Sigmoid colon (tissue), 7 donors: ENCODE measurements at places on chromosomes 6 and 20. TPM values are rescaled to one million over a fixed set of nuclear protein-coding genes. Genes with fewer than 3 reads are reported as not detected.
A peak's percentile ranks its signal among the peaks of the same experiment; 100 is the strongest.

The CST2 gene
- total RNA-seq: not detected

GRCh38 chr20:23145281-23145700 lies 59.2 kb upstream of the CD93 start:
- no peak overlapping the region for H3K4me3 ChIP-seq
- peak; percentile 60 for DNase-seq
- peaks cover 10% of the 10 kb centered on the region for H3K4me1 ChIP-seq
- H3K36me3 ChIP-seq: no peaks in the 10 kb centered on the region
- H3K27me3 ChIP-seq: no peaks in the 10 kb centered on the region

- no peak overlapping the region for H3K27ac ChIP-seq
- H3K4me3 ChIP-seq: no peak overlapping the region
- DNase-seq: no peak
- H3K36me3 ChIP-seq: no peaks in the 10 kb centered on the region
- no peaks in the 10 kb centered on the region for H3K4me1 ChIP-seq
- H3K27me3 ChIP-seq: no peaks in the 10 kb centered on the region
These were observed 176.5 kb downstream of the COL12A1 start for GRCh38 chr6:75029333-75029732.

DNA sequence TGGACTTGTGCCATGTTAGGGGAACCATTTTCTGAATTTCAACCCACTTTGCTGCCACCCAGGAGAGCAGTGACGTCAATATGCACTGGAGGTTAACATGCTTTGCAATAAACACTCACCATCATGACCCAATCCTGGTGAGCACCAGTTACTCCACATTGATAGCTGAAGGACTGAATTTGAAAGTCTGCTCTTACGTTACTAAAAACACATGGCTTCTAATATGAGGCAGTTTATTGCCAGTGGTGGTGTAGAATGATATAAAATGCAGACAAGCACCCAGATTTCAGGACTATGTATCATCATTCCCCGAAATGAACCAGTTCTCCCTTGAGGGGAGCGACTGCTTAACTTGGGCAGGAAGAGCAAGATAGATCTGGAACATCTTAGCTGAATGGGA lies 23.8 kb downstream of the RFPL4B start:
- H3K4me1 ChIP-seq: no peaks in the 10 kb centered on the region
- DNase-seq: no peak
- H3K27me3 ChIP-seq: no peaks in the 10 kb centered on the region
- H3K27ac ChIP-seq: no peak overlapping the region
- no peaks in the 10 kb centered on the region for H3K36me3 ChIP-seq

DNA sequence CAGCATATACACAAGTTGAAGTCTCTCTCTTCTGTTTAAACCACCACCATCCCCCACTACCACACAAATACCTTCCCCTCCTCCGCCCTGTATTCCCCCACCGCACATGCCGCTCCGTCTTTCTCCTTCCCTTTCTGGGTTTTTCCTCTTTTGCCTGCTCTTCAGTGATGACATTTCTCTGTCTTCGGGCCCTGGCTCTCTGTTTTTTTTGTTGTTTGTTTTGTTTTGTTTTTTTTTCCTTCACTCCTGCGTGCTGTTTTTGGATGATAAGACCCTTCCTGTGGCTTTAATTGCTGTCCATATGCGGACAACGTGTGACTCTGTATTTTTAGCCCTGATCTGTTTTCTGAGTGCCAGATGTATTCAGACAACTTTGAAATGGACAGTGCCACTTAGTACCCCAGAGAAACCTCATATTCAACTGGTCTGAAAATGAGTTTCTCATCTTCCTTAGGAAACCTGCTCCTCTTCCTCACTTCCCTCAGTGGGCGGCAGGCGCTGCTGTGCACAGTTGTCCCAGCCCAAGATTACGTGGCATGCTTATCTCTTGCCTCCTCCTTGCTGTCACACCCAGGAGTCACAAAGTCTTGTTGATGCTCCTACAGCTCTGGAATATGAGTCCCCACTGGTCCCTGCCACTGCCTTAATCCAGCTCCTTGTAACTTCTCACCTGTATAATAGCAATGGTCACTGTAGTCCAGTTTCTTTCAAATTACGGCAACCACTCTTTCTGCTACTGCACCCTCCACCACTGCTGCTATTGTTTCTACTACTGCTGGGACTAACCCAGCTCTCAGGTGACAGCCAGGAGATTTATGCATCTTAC lies 8.2 kb downstream of the PPP1R14C start:
- H3K4me3 ChIP-seq: no peak overlapping the region
- no peak for DNase-seq
- H3K36me3 ChIP-seq: no peaks in the 10 kb centered on the region

The MMP24 gene
- total RNA-seq: 1.1 TPM

DNA sequence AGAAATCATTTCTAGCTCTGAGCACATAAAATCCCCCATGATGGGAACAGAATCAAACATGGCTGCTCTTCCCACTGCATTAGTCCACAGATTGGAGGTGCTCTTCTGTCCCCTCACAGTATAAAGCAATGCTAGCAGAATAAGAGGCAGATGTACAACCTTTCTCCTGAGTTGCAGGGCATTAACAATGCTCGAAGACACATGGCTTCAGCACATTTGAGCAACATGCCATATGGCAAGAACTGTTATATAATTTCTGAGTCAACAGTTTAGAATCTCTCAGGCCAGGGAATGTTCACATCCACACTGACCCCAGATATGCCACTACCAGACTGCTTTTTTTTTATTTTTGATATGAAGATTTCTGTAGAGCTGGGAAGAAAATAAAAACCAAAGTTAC lies 119.6 kb downstream of the KIF13A start:
- no peak for DNase-seq
- H3K27ac ChIP-seq: peak overlapping the region; percentile 68
- H3K27me3 ChIP-seq: no peaks in the 10 kb centered on the region
- no peak overlapping the region for H3K4me3 ChIP-seq
- no peaks in the 10 kb centered on the region for H3K36me3 ChIP-seq

GRCh38 chr20:24870881-24871280 lies 78.2 kb upstream of the CST7 start:
- no peak overlapping the region for H3K4me3 ChIP-seq
- DNase-seq: peak; percentile 41
- H3K27ac ChIP-seq: no peak overlapping the region
- H3K4me1 ChIP-seq: no peaks in the 10 kb centered on the region
- H3K36me3 ChIP-seq: no peaks in the 10 kb centered on the region

- DNase-seq: no peak
- no peak overlapping the region for H3K27ac ChIP-seq
- H3K36me3 ChIP-seq: no peaks in the 10 kb centered on the region
- no peaks in the 10 kb centered on the region for H3K4me1 ChIP-seq
These were observed 94.3 kb upstream of the BEND3 start for GRCh38 chr6:107209406-107210305.

DNA sequence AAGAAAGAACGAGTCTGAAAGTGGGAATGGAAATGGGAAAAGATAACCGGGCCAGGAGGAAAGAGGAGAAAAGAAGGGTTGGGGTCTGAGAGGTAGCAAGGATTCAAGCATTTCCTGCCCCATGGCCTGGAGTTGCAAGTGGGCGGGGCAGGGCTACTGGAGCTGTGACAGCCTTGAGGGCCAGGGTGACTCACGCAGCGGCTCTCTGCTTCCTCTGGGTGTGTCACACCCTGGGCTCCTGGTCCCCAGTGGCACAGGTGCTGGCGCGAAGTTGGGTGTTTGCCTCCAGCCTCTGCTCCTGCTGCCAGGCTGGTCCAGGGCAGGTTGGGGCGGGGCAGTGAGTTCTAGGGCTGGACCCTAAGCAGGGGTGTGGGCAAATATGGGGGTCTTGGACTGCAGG lies 3.3 kb upstream of the ULBP3 start:
- no peak for DNase-seq
- no peaks in the 10 kb centered on the region for H3K36me3 ChIP-seq
- H3K27ac ChIP-seq: no peak overlapping the region

GRCh38 chr20:41222296-41222695 lies 85.0 kb downstream of the PLCG1 start:
- DNase-seq: no peak
- peaks cover 26% of the 10 kb centered on the region for H3K4me1 ChIP-seq
- peak overlapping the region; percentile 58 for H3K27ac ChIP-seq

DNA sequence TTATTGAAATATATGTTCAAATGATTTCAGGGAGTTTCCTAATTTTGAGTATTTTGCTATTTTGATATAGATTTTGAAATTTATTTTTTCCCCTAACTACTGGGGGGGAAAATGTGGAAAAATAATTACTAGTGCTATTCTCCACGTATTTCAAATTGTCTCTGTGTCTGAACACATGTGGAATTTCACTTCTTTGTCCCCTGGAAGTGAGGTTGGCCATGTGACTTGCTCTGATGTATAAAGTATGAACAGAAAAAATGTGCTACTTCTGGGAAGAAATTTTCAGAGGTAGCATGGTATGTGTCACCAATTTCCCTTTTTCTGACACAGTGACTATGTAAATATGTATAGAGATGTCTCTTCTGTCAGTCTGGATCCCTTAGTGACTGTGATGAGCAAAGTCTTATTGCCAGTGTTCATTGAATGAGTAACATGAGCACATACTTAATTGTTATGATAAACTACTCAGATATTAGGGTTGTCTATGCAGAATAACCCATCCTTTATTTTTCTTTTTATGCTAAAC lies 215.4 kb upstream of the CCN2 start:
- no peak overlapping the region for H3K4me3 ChIP-seq
- H3K4me1 ChIP-seq: no peaks in the 10 kb centered on the region
- H3K36me3 ChIP-seq: no peaks in the 10 kb centered on the region
- no peak overlapping the region for H3K27ac ChIP-seq
- DNase-seq: no peak

- no peak overlapping the region for H3K4me3 ChIP-seq
- H3K36me3 ChIP-seq: no peaks in the 10 kb centered on the region
- DNase-seq: no peak
- no peak overlapping the region for H3K27ac ChIP-seq
These were observed 8.2 kb downstream of the DIDO1 start for GRCh38 chr20:62918147-62918546.

The MICA gene
- total RNA-seq: 27.3 TPM

GRCh38 chr6:52049252-52050050 lies 38.0 kb downstream of the PKHD1 start:
- no peak for DNase-seq
- H3K4me1 ChIP-seq: no peaks in the 10 kb centered on the region
- H3K27ac ChIP-seq: no peak overlapping the region
- H3K27me3 ChIP-seq: no peaks in the 10 kb centered on the region

The SDC4 gene
- 149 TPM for total RNA-seq

DNA sequence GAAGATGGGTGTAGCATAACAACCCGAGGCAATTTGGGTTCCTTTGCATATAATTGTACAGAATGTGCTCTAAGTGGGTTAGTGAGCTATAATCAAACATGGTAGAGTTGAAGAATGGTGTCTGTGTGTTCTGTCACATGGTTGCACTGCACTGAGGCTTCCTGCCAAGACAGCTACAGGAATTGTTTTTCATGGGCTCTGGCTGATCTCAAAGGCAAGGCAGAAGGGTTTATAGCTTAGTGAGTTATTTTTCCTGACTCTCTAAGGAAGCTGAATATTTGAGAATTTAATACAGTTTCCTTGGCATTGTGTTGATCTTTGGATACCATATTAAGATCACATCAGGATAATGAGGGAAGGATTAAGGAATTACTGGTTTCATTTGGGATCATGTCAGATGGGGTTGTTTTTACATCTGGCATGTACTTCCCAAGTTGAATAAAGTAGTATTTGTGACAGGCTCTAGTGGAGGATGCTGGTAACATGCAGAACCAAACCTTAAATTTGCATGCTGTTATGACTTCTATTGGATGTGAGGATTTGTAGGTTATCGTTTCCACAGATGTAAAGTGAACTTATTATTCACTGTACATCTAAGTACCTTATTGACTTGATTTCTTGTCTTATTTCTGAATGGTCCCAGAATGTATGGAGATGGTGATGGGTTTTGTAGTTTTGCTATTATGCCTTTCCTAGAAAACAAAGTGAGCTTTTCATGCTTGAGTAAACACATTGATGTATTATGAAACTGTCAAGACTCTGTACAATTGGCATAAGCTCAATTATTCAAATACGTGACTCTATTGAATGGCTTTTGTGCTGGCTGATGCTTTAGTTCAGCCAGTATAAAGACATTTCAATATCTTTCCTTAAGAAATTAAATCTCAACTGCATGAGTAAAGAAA lies 43.3 kb downstream of the LRRC1 start:
- no peak overlapping the region for H3K27ac ChIP-seq
- no peaks in the 10 kb centered on the region for H3K36me3 ChIP-seq
- DNase-seq: peak; percentile 86
- H3K4me1 ChIP-seq: peaks cover 77% of the 10 kb centered on the region

GRCh38 chr6:143971482-143972205 lies 36.4 kb downstream of the PLAGL1 start:
- no peaks in the 10 kb centered on the region for H3K27me3 ChIP-seq
- H3K27ac ChIP-seq: no peak overlapping the region
- DNase-seq: no peak

- H3K4me3 ChIP-seq: no peak overlapping the region
- no peaks in the 10 kb centered on the region for H3K4me1 ChIP-seq
- DNase-seq: no peak
- no peaks in the 10 kb centered on the region for H3K36me3 ChIP-seq
- H3K27me3 ChIP-seq: no peaks in the 10 kb centered on the region
These were observed 450.2 kb downstream of the CDC5L start for GRCh38 chr6:44837741-44838140.

The DLK2 gene
- total RNA-seq: not detected

The PNPLA1 gene
- not detected for total RNA-seq

- no peaks in the 10 kb centered on the region for H3K36me3 ChIP-seq
- no peaks in the 10 kb centered on the region for H3K4me1 ChIP-seq
- H3K27me3 ChIP-seq: no peaks in the 10 kb centered on the region
- no peak overlapping the region for H3K27ac ChIP-seq
These were observed 427.5 kb downstream of the PHF3 start for GRCh38 chr6:64062960-64063683.

The FAM217A gene
- total RNA-seq: not detected

The PTGIS gene
- total RNA-seq: 97.6 TPM

DNA sequence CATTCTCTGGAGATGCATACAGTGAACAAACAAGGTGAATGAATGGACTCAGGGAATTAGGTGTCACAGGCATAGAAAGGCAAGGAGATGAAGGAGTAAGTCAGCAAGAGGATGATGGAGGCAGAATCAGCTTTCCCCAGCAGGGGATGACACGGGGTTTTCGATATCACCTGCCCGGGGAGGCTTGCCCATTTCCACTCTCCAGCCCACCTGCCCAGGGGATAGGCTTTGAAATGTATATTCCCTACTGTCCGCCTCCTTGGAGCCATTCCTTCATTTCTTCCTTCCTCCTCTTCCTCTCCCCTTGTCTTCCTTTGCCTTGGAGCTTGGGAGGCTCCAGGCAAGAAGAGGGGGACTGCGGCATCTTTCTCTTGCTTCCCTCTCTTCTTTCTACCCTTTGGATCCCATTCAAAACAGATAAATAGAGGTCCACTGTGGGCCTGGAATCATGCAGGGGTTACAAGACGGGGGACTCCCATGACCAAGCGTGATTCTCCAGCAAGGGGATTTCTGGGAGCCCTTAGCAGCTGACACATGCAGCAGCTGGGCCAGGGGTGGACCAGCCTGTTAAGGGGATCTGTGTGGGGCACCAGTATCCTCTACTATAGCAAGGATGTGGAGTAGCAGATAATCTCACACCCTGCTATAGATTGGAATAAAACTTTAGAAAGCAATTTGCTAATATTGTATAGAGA lies 23.5 kb upstream of the RNF24 start:
- no peaks in the 10 kb centered on the region for H3K36me3 ChIP-seq
- no peaks in the 10 kb centered on the region for H3K4me1 ChIP-seq
- H3K27ac ChIP-seq: no peak overlapping the region
- no peak overlapping the region for H3K4me3 ChIP-seq
- peak; percentile 51 for DNase-seq
